RWPE1 (cell line): ENCODE measurements at places on chromosomes 12 and 14.

DNA sequence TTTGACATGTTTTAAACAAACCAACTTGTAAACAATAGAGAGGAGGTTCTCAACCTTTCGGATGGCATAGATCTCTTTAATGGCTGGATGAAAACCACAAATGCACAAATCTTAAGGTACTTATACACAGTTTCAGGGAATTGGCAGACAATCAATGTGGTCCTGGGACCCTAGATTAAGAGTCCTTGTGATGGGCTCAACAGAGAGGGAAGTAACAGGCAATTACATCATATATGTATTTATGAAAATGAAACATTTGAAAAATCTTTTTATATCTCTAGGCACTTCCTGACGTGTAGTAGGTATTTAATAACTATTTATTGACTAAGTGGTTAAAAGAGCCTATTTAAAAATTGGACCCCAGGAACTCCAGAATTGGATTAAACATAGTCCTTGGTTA, 897 bp downstream of the ACTR10 start:
- no peak for DNase-seq

DNA sequence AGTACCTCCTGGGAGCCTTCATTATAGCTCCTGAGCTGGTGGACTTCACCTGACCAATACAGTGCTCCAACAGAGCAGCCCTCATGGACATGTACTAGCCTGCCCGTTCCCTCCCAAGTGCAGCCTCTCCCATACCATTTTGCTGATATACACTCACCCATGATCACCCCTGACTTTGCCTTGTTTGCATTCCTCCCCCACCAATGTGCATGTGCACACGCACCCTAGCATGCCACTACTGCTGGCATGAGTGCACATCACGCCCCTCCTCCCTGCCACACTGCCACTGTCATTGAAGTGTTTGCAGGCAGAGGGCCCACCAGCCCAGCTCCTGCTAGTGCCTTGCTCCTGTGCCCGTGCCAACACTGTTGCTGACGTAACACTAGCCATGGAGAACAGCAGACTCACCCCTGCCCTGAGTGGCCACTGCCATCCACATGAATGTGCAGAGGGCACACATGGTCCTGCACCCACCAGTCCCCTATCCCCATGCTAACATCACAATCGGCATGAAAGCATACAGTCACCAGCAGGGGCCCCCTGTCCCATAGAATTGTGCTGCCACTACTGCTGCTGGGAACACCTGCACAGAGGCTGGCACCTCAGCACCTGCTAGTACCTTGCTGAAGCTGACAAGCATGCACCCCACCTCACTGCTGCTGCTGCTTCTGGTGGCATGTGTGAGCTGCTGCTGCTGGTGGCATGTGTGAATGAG, 110.3 kb downstream of the SINHCAF start:
- DNase-seq: peak; percentile 72

- peak; percentile 92 for DNase-seq
These were observed 43.2 kb downstream of the PLEKHG7 start for GRCh38 chr12:92745856-92746550.

GRCh38 chr14:103103461-103104388, 9.2 kb downstream of the EXOC3L4 start:
- DNase-seq: peak; percentile 52

DNA sequence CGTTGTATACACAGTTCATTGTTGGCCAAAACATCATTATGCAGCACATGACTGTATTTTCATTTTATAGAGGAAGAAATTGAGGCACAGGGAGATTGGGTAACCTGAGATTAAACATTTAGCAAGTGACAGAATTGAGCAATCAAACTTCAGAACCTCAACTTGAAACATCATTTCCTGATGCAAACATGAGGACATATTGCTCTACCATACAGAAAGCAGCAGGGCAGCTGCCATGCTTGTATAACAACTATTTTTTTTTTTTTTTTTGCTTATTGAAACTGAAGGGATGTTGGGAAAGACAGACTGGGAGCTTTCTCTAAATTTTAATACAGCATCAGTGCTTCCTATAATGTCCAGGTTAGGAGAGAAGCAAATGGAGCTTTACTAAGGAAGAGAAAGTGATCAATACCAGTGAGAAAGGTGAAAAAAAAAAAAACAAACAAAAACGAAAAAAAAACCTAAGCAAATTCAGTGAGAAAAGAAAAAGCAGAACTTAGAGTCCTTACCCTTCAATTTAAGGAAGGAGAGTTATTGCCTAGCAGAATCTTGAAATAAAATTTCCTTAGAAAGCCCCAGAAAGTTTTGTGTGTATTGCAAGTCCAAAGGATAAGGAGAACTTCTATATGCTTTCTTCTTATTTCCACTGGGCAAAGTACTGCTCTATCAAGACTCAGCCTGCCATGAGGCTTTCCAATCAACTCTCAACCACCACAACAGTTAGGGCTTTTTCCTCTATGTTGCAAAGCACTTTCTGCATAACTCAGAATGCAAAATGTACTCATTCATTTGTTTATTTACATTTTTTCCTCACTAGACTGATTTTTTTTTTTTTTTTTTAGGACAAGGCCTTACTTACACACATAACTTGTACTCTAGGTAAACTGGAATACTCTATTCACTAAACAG, 21.6 kb downstream of the BTG1 start:
- no peak for DNase-seq

DNA sequence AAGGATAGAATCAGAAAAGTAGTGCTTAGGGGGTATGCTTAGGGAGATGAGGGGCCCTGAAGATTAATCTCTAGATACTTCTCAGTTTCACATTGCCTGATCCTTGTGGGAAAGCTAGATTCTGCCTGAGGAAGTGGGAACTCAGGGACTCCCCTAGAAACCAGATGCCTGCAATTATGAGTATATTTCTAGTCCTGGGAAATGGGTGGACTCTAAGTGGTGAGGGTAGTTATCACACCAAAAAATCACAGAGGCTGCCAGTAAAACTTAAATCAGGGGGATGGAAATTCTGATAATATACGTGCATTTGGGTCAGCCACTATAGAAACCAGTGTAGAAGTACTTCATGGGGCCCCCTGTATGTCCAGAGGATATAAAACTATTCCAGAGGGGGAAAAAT, 18.3 kb downstream of the HOXC4 start:
- no peak for DNase-seq

DNA sequence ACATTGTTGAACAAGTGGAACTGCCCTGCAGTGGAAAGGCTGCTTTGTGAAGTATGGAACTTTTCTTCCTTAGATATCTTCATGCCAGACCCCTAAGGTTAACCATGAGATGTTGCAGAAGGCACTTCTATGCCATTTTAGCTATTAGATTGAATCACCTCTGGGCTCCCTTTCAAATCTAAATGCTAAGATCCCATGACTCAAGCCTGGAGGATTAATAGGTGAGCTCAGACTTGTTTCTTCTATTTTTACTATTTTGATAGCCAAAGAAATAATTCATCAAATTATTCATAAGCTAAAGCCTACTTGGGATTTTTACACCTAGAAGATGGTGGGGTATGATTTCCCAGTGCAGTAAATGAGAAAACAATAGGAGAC, 64.3 kb downstream of the DAD1 start:
- DNase-seq: peak; percentile 27

DNA sequence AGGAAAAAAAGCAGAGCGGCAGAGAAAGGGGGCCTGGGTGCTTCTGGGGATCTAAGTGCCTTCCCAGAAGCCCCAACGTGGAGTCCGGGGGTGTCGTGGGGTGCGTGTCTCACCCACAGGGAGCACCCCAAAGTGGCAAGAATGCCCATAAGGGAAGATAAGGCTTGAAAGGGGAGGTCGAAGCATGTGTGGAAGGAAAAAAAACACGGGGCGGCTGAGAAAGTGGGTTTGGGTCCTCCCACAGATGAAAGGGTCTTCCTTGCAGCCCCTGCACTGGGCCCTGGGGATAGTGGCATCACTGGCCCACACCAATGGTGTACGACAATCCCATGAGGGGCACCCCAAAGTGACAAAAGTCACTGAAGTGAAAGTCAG, 275.5 kb downstream of the ALG10 start:
- no peak for DNase-seq

DNA sequence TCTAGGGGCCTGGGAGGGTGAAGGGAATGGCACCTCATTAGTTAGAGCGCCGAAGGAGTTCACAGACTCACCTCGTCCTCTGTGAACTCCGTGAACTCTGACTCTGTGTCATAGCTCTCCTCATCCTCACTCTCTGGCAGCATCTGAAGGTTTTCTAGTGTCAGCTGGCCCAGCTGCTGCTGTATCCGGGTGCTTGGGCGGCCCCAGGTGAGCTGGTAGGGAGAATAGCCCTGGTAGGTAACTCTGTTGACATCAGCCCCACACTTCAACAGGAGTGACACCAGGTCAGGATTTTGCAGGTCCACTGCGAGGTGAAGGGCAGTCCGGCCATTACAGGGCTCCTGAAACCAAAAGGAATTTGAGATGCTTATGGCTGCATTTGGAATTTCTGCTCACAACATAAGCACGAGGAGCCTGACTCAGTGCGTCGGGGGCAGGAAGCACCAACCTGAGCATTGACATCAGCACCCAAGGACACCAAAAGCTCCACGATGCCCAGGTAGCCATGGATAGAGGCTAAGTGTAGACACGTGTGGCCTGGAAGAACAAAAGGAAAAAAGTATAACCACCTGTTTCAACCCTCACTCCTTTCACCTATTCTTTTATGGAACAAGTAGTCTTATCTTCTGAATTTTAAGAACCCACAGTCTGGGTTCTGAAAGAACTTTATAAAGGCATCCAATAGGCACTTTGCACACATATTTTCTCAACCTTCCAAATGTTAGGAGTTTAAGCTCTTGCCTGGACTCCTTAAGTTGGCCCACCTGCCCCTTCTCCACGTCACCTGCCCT, 2.0 kb downstream of the NFKBIA start:
- no peak for DNase-seq

DNA sequence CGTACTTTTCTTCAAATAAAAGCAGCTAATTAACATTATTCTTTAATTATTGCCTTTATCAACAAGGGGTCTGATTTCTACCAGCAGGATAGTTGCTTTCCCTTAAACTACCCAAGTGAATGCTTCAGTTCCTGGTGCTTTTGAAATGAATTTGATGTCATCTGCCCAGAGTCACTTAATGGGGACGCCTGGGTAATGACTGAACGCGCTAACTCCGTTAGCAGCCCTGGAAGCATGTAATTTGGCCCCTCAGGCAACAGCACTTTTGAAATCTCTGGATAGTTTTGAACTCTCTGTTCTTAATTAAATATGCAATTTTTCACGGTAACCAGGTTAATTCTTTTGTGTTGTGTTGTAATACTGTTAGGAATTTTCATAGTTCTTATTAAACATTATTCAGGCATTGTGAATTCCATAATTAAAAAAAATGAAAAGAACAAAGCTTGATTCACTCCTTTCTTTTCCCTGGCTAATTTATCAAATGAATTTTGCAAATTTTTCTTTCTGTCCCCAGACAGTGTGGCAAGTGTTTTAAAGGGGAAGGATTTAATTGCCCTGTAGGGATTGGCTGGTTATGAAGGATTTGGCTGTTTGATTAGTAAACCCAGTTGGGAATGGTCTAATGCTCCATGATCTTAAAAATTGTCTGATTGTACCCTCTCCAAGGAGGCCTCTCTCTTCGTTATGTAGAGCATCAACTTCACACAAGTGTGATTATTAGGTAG, 137.5 kb upstream of the MYL2 start:
- DNase-seq: no peak

DNA sequence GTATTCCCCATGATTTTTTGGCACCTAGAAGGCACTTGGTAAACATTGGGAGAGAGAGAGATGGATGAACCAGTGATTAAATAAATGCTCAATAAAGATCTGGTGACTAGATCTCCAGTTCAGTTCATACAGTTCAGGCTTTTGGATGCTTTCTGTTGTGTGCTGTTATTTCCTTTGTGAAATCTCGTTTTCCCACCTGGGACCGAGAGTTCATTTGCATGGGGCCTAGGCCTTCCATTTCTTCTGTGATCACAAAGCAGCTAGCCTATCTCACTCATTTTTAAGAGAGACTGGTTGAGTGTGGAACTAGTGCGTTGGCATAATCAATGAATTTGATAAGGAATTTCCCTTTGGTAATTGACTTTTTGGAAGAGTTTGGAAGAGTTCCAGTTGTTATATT, 104.0 kb downstream of the VRK1 start:
- no peak for DNase-seq

GRCh38 chr12:63777340-63777739, 2.4 kb upstream of the RXYLT1 start:
- no peak for DNase-seq

GRCh38 chr12:6420364-6420763, 24.4 kb upstream of the CD27 start:
- DNase-seq: no peak

DNA sequence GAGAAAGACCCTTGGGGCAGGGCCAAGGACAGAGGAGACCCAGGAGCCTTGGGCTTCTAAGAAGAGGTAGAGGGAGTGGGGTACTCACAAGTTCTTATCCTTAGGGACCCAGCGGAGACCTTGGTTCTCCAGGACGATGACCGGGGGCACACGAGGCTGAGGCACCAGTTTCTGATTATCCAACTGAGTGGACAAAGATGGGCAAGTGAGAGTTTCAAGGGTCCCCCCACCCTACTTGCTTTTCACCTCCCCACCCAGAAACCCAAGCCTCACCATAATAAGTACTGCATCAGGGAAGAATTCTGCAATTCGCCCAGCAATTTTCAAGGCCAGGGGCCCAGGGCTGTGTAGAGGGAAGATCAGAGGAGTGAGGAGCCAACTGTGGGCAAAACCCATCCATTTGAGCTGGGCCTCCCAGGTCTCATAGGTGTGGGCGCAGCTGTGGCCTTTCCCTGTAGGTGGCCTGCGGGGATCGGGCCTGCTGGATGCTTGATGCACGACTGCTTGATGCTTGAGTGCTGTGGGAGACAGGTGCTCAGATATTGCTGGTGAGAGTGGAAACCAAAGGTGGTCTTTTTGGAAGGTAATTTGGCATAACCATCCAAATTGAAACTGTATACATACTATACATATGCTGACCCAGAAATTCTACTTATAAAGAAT, 2.0 kb downstream of the EMC9 start:
- no peak for DNase-seq

- DNase-seq: no peak
These were observed 467 bp upstream of the ANHX start for GRCh38 chr12:133236144-133236543.
